Trophoblast cell (in vitro differentiated cells and primary cell): ENCODE measurements at places on chromosomes 16 and 17.

GRCh38 chr17:57580055-57580739 lies 164.9 kb downstream of the CCDC182 start:
- no peak for DNase-seq

- no peak for DNase-seq
These were observed 17.4 kb downstream of the CYB5D2 start for GRCh38 chr17:4160294-4160859.

DNA sequence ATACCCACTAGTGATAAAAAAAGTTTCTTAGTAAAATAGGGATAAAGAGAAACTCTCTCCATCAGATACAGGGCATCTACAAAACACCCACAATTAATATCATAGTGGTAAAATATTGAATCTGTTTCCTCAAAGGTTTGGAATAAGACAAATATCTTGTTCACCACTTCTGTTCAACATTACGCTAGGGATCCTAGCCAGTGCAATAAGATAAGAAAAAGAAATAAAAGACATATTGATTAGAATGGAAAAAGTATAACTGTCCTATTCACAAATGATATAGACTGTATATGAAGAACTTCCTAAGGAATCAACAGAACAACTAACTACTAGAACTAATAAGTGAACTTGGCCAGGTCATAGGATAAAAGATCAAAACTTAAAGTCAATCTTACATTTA lies 12.9 kb downstream of the LPCAT2 start:
- no peak for DNase-seq

- DNase-seq = no peak
These were observed 67.3 kb upstream of the CACNG3 start for GRCh38 chr16:24188751-24189318.

- DNase-seq = no peak
These were observed 56.1 kb downstream of the B9D1 start for GRCh38 chr17:19306160-19307111.

DNA sequence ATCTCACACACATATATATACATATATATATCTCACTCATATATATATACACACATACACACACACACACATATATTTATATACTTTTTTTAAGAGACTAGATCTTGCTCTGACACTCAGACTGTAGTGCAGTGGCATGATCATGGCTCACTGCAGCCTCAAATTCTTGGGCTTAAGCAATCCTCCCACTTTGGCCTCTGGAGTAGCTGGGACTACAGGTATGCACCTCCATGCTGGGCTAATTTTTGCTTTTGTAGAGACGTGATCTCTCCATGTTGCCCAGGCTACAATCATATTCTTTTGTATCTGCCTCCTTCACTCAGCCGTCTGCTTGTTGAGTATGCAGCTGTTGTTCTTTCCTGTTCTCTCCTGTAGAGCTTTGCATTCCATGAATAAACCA lies 60.6 kb downstream of the HS3ST3B1 start:
- DNase-seq = peak; percentile 59

DNA sequence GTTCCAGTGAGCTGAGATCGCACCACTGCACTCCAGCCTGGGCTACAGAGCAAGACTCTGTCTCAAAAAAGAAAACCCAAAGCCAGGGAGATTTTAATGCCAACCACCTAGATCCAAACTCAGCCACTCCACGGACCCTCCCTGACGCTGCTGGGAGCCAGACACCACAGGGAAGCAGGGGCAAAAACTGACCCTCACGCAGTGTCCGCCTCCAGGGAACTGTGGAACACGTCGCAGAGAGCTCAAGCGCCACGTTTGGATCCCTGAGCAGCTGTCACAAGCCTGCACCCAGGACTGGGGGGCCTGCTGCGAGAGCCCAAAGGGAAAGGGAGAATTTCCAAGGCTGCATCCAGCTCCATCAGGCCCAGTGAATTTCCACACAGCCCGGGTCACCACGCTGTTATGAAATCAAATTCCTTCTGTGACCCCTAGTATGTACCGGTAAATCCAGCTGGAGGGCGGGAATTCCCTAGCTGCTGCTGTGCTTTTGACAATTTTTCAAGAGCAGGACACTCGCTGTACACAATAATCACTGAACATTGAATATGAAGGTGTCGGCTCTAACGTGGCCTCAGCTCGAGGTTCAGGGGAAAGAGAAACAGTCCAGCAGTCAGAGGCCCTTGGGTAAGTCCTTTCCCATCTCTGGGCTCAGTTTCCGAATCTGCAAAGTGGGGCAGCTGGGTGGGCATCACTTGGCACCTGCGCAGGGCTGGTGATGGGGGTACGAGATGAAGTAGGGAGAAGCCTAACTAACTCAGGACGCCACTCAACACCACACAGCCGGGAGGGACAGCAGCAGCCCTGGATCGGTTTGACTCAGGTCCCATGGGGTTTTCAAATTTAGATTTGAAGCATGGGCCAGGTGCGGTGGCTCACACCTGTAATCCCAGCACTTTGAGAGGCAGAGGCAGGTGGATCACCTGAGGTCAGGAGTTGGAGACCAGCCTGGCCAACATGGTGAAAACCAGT lies 8.6 kb downstream of the CARHSP1 start:
- no peak for DNase-seq

DNA sequence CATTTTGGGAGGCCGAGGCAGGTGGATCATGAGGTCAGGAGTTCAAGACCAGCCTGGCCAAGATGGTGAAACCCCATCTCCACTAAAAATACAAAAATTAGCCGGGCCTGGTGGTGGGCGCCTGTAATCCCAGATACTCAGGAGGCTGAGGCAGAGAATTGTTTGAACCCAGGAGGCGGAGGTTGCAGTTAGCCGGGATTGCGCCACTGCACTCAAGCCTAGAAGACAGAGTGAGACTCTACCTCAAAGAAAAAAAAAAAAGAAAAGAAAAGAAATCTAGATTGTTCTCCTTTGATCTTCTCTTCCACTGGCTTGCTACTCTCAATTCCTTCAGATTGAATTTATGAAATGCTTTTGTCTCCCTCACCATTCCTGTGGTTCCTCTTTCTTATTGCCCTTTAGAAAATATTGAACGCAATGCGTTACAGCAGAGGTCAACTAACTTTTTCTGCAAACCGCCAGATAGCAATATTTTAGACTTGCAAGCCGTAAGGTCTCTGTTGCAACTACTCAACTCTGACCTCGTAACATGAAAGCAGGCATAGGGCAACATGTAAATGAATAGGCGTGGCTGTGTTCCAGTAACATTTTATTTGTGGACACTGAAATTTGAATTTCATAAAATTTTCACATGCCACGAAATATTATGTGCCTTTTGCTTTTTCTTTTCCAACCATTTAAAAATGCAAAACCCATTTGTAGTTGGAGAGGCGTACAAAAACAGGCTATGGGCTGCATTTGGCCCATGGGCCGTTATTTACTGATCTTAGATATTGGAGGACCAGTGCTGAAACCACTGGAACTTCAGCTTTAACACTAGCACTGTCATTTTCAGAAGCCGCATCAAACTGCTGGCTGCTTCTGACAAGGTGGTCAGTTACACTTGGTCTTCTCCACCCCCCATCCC lies 24.8 kb downstream of the PITPNC1 start:
- peak; percentile 67 for DNase-seq

DNA sequence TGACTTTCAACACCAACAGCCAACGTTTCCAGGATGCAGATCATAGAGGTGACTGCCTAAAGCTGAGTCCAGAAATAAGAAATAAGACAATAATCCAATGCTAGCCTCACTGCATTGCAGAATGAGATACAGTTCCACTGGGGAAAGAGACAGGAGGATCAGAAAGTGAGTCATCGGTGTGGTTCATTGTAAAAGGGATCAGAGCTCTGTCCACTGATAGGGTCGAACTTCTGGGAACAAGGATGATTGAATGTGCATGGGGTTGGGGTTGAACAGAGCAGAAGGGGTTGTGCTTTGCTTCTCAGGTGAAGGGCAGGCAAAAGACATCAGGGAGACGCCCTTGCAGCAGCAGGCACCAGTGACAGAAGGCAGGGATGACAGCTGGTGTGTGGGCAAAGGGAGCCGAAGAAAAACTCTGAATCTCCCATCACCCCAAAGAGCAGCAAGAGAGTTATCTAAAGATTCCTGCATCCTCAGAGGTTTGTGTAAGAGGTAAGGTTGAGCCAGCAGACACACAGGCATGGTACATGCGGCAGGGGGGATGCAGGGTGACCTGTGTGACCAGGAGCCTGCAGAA lies 16.4 kb downstream of the CLEC10A start:
- no peak for DNase-seq

DNA sequence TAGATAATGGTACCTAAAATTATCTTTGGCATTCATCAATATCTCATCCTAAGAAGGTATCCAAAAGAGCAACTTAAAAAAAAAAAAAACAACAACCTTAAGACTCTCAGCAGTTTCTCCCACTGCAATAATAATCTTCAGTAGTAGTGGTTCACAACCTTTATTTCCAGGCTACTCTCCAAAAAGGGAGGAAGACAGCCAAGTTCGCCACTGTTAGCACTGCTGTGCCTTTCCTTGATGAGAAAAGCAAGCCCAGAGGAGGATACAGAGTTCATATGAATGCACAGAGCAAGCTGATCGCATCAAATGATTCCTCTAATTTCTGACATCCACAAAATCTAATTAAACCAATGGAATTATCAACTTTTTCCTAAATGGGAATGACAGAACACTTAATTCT lies 199.4 kb downstream of the AATF start:
- DNase-seq = no peak

DNA sequence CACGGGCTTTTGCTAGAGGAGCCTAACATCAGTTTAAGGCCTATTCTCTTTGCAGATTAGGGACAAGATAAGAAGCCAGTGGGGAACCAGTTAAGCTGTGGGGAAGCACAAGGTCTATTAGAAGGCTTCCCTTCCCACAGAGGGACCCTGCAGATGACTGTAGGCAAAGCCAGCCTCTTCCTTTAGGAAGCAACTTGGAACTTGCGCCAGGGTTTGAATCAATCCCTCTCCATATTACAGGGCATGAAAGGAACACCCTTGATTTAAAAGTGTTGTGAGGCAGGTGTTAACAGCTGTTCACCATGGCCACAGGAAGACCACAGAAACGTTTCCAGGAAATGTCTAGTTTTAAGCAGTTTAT lies 77.3 kb downstream of the RPTOR start:
- DNase-seq = no peak

GRCh38 chr16:80752541-80752940 lies 51.9 kb downstream of the CDYL2 start:
- no peak for DNase-seq

GRCh38 chr17:80260069-80260535 lies 550 bp upstream of the RNF213 start:
- peak; percentile 88 for DNase-seq

DNA sequence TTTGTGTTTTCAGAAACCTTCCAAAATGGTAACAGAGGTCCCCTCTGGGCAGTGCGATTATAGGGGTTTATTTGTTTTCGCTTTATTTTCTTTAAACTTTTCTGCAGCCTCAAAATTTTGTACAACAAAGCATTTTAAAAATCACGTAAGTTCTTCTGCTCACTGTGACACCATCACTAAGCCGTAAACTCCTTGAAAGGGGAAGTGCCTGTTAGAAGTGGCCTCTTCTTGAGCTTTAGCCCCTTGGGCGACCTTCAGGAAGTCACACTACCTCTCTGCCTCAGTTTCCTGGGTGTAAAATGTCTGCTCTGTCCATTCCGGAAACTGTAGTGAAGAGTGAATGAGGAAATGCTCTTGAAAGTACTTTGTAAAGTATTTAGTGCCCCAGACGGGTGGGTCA lies 26.6 kb downstream of the ARHGAP27 start:
- DNase-seq = no peak

GRCh38 chr16:30430428-30430970 lies 669 bp upstream of the DCTPP1 start:
- no peak for DNase-seq

GRCh38 chr17:38743556-38744171 lies 4.5 kb downstream of the PCGF2 start:
- no peak for DNase-seq

DNA sequence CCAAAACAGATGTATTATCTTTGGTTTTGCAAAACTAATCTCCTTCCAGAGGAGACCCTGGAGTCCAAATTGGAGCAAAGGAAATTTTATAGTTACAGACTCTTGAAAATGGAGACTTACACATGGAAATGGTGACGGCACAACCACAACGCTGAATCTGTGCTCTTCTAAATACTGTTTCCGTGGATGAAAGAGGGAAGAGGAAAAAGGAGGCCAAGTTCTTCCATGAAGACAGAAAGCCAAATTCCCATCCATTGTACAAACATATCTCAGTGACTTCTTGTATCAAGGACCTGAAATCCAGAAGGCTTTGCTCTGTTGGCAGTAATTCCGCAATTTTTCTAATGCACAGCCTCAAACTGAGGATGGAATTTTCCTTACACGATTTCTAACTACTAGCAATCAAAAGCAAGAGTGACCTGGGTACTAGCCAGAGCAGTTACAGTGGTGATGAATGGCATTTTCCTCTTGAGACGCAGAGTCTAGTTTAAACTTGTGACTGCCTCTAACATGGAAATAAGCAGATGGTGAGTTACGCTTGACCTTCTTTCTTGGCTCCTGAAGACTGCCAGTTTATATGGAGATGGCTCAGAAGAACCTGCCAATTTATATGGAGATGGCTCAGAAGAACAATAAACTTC lies 38.5 kb downstream of the VPS53 start:
- no peak for DNase-seq

DNA sequence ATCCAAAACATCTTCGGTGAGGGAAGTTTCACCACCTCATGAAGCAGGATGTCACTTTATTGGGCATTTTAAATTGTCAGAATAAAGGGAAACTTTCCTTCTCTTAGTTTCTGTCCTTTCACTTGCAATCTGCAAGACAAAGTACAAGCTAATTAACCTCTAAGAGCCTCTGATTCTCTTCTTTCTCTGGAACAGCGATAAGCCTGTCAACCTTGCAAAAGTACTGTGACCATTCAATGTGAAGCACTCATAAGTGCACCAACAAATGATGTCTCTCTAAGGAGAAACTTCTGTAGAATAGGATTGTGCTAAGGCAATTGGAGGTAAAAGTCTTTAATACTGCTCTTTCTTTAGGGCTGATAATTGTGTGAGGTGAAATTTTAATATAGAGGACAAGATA lies 1622.3 kb downstream of the CDH8 start:
- DNase-seq = no peak

DNA sequence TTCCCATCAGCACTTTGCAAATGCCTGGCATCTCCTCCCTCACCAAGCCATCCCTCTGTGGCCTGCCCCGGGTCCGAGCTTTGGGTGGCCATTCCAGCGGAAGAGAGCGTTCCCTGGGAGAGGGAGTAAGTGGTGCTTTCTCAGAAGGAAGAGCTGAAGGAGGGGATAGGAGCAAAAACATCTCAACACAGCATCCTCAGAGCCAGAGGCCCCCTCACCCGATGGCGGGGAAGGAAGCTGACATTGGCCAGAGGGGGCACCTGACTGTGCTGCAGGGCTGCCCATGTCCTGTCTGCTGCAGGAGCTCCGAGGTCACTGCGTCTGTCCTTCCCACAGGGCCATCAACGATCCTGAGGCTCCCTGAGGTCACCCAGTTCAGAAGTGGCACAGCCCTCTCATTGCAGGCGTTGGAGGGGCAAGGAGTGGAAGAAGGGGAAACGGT lies 427 bp upstream of the TLCD3B start:
- no peak for DNase-seq

DNA sequence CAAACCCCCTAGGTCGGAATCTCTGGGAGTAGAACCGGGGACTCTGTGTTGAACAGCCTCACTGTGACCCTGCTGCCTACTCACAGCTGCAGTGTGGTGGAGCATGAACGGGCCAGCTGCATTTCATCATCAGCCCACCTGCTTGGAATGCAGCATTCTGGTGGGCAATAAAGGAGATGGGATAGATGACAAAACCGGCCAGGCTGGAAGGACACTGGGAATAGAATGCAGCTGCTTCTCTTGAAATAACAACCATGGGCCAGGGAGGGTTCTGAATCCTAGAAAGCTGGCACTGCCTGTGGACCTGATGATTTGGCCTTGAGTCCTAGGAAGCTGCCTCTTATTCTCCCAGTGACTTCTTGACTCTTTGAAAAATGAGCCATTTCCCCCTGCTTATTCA lies 23.5 kb downstream of the CFAP97D1 start:
- no peak for DNase-seq
